ENCODE measurements at places on chromosomes 11 and 22. TPM values are rescaled to one million over a fixed set of nuclear protein-coding genes. Genes with fewer than 3 reads are reported as not detected.

Gene YPEL1
- total RNA-seq, result 20.1 TPM

Gene HNRNPUL2
- 41.8 TPM for total RNA-seq

Gene NNMT
- 1,213 TPM for total RNA-seq

Gene ATP5MG
- 45.2 TPM for total RNA-seq

Gene CD6
- 2.2 TPM for total RNA-seq

Gene APOBEC3B
- not detected for total RNA-seq

All from thoracic aorta (tissue), 2 donors.